Activated CD8-positive, alpha-beta memory T cell treated with anti-CD3 and anti-CD28 coated beads for 36 hours (primary cell): ENCODE measurements at places on chromosomes 6 and 20. TPM values are rescaled to one million over a fixed set of nuclear protein-coding genes. Genes with fewer than 3 reads are reported as not detected.

Gene ABHD16B
- not detected for total RNA-seq

Gene RSPO3
- not detected for total RNA-seq

Gene C20orf202
- total RNA-seq: not detected

Gene ACOT13
- 24.3 TPM for total RNA-seq

Gene LAMA5
- 0.30 TPM for total RNA-seq
